Sciatic nerve (tissue), 2 donors: ENCODE measurements at places on chromosomes 6 and 20.

DNA sequence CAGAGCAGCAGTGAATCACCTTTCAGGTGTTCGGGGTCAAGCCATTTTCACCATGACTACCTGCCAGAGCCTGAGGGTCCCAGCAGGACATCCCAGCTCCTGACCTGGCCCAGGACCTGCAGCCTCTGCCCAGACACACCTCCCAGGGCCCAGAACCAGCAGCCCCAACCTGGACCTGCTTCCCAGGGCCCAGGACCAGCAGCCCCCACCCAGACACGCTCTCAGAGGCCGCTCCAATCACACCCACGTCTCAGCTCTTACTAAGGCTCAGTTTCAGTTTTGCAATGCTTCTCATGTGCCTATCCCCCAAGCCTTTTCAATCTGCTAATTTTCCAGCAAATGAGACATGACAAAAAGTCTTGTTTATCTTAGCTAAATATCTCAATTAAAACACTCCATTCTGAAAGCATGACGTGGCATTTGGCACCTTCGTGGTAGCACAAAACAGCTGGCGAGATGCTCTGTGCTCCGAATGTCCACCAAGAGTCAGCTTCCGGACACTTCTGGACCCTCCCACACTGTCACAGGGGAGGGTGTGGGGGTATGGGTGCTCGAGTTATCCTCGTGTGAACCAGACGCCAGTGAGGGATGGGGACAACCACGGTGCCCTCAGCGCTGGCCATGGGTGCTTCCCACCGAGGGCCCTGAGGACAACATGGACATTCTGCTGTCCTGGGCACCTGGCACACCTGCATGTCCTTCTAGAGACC lies 253.2 kb downstream of the DLL1 start:
- DNase-seq, result peak; percentile 34

- DNase-seq, result no peak
Measured at GRCh38 chr6:124443541-124443940, 518.7 kb upstream of the RNF217 start.

DNA sequence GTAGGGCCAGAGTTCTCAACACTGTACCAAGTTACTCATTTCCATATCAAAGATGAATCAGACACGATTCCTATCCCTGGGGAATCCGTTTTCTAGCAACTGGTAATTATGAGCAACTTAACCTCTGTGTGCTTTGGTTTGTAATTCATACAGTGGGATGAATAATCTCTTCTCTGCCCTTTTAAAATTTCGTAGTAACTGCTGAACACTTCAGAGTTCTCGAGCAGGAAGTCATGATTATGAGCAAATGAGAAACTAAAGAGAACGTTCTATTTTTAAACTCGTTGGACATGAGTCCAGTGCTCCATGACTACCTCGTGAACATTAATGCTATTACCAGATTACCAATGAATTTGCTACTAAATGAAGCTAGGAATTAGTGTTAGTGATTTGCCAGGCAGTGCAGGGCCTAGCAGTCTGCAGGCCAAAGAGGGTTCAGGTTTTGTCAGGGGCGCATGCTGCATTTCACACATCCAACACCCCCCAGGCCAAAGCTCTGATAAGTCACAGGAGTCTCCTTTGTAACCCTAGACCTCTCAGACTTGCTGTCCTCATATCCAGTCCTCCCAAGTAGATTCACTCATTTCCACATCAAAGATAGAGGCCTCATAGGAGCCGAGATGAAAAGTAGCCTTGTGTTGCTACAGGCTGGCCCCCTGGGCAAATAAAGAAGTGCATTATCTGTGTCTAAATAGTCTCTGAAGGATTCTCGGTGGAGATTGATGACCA lies 45.8 kb upstream of the VSTM2L start:
- no peak for DNase-seq

DNA sequence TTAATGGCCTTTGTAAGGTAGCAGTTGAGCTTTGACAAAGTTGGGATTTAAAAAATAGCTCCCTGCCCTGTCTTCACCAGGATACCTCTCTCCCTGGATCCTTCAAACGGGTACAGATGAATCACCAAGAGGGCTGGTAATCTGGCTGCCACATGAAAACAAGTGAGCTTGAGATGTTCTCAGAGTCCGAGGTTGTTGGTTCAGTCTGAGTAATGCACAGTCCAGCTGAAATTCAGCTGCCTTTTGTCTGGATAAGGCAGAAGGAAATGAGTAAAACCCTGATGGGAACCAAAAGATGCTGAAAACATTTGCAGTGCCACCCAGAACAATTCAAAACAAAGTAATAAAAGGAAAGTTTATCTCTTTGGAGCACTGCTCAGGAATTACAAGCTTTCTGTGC lies 86.8 kb downstream of the GJA1 start:
- no peak for DNase-seq

DNA sequence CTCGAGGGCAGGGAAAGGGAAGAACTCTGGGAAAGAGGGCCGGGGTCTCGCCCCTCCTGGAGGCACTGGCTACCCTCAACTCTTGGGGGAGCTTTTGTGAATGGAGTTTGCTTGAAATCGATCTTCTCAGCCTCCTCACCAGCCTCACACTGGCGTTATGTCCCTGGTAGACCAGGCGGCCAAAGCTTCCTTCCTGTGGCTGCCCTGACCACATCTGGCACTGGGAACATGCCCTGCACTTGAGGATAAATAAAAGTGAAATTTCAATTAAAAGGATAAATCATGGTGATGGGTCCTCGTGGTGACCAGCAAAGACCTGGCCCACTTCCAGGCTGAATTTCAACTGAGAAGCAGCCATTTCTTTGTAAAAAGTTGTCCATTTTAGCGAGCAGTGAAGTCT lies 234.7 kb downstream of the TAF4 start:
- DNase-seq, result no peak

GRCh38 chr6:46583081-46583480 lies 69.5 kb downstream of the CYP39A1 start:
- DNase-seq, result no peak

DNA sequence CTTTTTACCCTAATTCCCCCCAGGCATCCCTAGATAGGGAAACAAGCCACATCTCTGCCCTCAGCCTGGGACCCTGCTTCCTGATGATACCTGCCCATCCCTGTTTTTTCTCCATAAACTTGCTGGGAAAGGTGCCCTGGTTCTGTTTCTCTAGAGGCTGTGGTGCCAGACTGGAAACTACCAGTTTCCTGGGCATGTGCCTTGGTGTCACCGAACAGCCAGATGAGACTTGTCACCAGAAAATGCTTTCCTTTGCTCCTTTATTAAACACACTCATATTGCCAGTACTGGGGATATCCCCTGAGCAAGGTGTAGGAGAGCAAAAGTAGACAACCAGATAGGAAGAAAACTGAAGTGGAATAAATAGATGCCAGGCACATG lies 16.8 kb downstream of the SRSF3 start:
- DNase-seq, result peak; percentile 23
